ENCODE measurements at places on chromosomes 11 and 22.

GRCh38 chr11:77129069-77129841 lies 1.2 kb downstream of the MYO7A start:
- DNase-seq = no peak

DNA sequence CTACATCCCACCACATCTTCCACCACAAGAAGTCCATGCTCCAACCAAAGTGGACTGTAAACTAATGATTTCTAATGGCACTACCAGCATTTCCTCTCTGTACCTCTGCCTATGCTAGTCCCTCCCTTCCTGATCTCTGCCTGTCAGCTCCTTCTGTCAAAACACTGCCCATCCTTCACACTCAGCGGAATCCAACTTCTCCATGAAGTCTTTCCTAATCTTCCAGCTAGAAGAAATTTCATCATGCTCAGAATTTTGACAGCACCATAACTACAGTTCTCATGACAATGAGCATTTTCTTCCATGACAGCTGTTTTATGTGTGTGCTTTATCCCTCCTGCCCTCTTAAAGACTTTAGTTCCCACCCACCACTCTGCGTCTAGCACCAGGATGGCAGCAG lies 111.4 kb downstream of the SERGEF start:
- DNase-seq = no peak

GRCh38 chr11:34600339-34601084 lies 20.4 kb upstream of the EHF start:
- no peak for DNase-seq

DNA sequence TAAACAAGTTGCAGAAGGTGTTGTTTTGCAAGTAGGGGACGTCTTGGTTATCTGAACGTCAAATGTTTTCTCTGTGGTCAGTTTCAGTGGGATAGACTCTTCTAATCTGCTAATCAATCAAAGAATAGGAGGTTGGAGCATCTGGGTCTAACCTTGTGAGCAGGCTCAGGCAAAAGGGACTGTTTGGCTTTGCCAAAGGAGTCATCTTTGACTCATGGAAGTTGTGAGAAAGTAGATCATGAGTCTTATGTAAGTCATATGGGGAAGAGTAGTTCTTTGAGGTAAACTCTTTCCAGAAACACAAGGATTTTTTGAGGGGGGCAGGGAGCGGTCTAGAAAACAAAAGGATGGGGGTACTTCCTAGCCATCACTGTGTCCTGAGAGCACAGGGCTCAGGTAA lies 27.1 kb upstream of the TOP3B start:
- no peak for DNase-seq

DNA sequence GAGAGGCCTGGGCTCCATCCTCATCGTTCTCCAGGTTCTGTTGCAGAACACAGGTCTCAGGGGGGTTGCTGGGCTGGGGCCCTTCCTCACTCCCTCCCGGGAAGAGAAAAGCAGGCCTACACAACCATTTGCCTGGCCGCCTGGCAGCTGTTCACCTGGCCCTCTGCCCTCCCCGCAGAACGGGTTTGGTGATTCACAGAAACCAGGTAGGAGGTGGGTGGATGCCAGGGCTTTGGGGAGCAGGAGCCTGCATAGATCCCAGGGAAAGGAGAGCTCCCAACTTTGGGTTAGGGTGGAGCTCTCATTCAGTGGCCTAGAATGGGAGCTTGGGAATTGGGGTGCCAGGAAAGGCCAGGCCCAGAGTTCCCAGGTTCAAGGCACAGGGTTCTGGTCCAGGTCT lies 995 bp downstream of the TMEM134 start:
- no peak for DNase-seq

GRCh38 chr22:23681026-23681809 lies 9.6 kb upstream of the RGL4 start:
- DNase-seq = no peak

GRCh38 chr22:25930083-25930482 lies 188.1 kb downstream of the MYO18B start:
- no peak for DNase-seq

GRCh38 chr22:23772649-23773473 lies at the start of gene MMP11:
Gene MMP11, plus strand, starts transcription at chr22:23772849. Its CDS starts 22 bp downstream, at chr22:23772871.
- peak; percentile 44 for DNase-seq

- DNase-seq = no peak
These were observed 97.3 kb downstream of the GUCY1A2 start for GRCh38 chr11:106920899-106921509.

- peak; percentile 83 for DNase-seq
These were observed 167.0 kb downstream of the BUD13 start for GRCh38 chr11:116605543-116606459.

- no peak for DNase-seq
These were observed 21.6 kb upstream of the SESN3 start for GRCh38 chr11:95252586-95252985.

DNA sequence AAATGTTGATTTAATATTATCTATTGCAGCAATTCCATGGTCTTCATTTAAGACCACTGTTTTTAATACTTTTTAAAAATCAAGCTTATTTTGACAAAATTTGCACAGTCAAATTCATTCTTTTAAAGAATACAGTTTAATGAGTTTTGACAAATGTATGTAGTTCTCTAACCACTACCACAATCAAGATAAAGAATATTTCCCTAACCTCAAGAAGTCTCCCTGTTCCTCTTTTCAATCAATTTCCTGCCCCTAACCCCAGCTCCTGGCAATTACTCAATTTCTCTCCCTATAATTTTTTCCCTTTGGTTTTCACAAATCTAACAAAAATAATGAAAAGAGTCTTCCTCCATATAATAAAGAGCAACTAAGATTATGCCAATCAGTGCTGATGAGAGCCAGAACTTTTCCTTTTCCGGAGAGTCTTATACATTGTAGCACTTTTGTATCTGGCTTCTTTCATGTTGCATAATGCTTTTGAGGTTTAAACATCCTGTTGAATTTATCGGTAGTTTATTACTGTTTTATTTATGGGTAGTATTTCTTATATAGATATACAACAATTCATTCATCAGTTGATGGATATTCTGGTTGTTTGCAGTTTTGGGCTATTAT lies 231.7 kb downstream of the AASDHPPT start:
- no peak for DNase-seq

GRCh38 chr22:36201630-36202319 lies at the start of gene APOL4:
Gene APOL4, minus strand, starts transcription at chr22:36201809. Its CDS starts 75 bp downstream, at chr22:36201734.
- no peak for DNase-seq

DNA sequence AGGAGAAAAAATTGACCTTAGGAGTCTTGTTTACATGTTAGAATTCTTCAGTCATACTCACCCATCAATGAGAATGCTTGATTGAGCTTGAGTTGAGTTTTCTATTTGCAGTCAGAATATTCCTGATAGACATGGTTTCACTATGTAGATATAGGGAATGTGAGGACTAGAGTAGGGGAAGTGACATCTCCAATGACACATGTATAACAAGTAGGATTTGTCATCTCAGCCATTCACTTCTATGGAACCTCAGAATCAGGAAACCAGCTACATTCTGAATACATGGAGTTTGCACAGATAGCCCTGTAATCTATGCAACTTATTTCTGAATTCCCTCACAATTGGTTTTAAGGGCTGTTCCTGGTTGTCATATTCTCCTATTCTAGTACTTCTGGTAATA lies 20.1 kb upstream of the OR9Q1 start:
- no peak for DNase-seq

DNA sequence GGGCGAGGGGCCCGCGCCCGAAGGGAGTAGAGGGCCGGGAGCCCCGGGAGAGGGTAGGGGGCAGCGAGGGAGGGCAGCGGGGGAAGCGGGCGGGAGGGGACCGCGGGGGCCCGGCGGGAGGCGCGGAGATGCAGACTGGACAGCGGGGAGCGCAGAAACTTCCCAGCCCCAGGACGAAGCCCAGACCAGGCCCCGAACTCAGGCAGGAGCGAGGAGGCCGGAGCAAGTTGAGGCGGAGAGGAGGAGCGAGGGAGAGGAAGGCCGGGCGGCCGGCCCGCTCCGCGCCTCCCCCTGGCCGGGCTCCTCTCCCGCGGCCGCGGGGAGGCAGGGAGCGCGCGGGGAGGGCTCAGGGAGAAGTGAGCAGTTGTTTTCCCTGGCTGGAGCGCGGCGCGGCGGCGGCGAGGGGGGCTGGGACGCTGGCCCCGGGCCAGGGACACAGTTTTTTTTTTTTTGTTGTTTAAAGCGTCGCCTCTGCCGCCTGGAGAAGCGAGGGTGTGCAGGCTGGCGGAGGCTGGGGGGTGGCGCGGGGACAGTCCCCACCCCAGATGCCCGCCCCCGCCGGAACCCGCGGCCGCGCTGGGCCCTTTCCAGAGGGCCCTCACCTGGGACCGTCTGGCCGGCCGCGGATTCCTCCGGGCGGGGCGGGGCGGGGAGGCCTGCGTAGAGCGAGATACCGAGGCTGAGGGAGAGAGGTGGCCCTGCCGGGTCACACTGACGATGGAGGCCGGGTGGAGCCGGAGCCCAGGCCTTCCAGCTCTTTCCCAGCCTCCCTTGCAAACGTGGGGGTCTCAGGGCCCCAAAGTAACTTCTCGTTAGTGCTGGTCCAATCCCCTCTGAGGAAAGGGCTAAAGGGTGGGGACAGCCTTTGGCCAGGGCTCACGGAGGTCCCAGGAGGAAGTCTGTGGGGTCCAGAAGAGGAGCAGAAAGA lies at the start of gene LTBP3:
TSS of gene LTBP3 (minus strand) at position 358 of the 928 bp plus-strand sequence. CDS start 400 bp downstream, outside the sequence.
- DNase-seq = peak; percentile 47

GRCh38 chr11:90890347-90890746 lies 667.5 kb upstream of the CHORDC1 start:
- DNase-seq = no peak

- DNase-seq = no peak
These were observed 77.3 kb upstream of the PHF21A start for GRCh38 chr11:46198245-46199240.

DNA sequence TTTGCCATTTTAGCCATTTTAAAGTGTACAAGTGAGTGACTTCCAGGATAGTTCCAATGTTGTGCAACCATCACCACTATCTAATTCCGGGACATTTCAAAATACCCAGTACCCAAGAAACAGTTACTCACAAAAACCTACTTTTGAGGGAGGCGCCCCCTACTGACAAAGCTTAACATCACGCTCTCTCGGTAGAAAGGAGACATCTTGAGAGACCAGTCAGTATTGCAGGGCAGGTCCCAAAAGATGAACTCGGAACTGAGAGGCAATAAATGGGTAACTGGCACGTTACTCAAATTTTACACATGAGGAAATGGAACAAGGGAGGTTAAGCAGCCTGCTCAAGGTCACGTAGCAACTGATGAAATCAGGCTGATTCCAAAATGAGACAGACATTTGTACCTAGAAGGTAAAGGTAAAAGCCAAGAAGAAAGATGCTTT lies 50.0 kb upstream of the POU2AF1 start:
- DNase-seq = peak; percentile 44

- DNase-seq = no peak
These were observed 129.1 kb downstream of the SNX19 start for GRCh38 chr11:130787092-130787616.

GRCh38 chr11:20080032-20080685 lies 80.1 kb downstream of the DBX1 start:
- no peak for DNase-seq

DNA sequence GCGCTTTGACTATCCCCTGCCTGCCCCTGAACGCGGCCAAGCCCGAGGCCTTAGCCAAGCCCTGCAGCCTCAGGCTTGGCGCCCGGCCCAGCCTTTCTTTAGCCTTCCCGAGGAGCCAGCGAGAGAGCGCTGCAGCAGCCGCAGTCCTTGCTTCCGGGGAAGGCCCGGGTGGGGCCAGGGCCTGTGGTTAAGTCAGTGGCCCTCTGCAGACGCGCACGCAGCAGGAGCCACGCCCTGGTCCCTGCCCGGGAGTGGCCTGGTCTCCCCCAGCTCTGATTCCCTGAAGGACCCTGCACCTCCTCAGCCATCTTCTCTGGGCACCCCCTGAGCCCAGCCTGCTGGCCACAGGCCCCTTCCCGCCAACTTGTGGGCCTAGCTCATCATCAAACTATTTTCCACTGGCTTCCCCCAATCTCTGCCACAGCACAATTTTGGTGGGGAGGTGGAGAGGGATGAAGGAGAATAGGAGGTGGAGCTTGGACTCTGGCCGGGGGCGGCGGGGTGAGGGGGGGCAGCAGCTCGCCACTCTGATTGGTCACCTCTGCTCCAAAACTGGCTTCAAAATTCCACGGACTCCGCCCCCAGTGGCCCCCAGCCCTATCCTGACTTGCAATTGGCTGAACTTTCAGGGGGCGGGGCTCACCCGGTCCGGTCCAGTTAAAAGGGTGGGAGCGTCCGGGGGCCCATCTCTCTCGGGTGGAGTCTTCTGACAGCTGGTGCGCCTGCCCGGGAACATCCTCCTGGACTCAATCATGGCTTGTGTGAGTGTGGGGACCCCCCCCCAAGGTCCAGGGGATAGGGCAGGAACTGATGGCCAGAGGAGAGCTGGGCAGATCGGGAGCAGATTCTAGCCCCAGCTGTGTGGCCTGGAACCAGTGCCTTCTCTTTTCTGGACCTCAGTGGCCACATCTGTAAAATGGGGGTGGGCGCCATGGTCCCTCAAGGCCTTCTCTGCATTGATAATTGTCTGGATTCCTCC lies at the start of gene LGALS1:
TSS of gene LGALS1 (plus strand) at position 686 of the 979 bp plus-strand sequence. CDS start at position 753, 67 bp downstream.
- DNase-seq = peak; percentile 77

DNA sequence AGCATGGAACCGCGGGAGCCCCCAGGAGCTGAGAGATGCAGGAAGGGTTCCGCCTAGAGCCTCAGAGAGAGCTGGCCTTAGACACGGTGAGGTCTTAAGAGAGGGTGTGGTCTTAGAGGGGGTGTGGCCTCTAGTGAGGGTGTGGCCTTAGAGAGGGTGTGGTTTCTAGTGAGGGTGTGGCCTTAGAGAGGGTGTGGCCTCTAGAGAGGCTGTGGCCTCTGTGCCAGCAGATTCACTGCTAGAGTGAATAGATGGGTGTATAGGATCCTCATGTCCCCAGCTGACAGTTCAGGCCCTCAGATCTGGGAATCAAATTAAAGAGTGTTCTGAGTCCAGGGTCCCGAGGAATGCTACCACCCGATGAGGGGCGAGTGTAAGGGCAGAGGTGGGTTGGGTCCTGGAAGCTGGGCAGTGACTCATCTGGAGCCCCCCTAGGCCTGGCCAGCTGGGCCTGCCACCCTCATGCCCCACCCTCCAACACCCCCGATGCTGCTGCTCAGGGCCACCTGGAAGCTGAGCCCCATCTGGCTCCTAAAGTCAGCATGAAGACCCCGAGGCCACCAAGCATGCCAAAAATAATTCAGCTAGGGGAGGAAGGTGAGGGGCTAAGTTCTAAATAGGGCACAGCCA lies 49.5 kb downstream of the IGF2 start:
- no peak for DNase-seq

DNA sequence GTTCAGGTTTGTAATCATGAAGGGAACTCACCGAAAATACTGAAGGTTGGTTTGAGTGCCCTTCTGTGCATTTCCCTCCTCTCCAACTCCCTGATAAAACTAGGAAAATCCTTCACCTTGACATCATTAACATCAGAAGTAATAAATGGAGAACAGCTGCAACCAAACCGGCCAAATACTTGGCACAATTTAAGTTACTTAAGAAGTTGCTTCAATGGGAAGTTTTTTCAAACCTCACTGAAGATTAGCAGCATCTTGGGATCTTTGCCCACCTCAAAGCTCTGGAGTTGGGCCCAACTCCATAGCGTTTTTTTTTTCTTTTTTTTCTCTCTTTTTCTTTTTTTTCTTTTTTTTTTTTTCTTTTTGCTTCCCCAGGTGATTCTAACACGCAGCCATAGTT lies 784.8 kb downstream of the KCNA4 start:
- DNase-seq = no peak
